ENCODE measurements at places on chromosomes 12 and 14.
A peak's percentile ranks its signal among the peaks of the same experiment; 100 is the strongest.

DNA sequence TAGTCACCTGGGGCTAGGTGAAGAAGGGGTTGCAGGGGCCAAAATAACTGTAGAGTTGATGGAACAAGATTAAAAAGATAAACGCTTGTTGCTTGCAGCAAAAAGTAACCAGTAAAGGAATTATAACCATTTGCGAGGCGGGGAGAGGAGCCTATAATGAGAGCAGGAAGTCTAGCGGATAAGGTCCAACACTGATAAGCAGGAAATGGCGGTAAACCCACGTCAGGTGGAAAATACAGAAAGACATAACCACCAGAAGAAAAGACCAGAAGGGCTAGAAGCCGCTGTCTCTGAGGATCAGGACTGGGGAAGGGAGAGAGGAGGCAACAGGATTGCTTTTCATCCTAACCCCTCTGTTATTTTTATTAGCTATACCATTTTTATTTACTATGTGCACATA lies 303.3 kb downstream of the DPF3 start:
- DNase-seq, result no peak

- DNase-seq, result no peak
Measured at GRCh38 chr12:95972832-95973456, 23.2 kb downstream of the HAL start.

DNA sequence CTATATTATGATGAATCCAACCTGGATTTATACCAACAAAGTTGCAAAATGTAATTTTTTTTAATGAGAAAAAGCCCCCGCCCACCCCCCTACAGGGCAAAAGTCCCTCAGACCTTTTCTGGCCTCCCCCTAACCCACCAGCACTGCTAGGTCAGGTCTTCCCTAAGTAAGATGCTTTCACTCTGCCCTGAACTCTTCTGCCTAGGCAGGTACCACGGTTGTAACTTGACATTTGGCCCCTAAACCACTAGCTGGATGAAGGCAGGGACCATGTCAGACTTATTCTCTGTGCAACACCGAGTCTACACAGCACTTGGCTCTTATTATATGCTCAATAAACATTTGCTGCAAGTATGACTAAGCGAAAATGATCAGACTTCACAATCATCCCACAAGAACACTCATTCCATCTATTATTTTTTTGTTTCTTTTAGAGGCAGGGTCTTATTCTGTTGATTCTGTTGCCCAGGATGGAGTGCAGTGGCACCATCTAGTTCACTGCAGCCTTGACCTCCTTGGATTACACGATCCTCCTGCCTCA lies 63.2 kb downstream of the SPRING1 start:
- DNase-seq, result no peak

GRCh38 chr14:29710015-29710414 lies 217.6 kb downstream of the PRKD1 start:
- no peak for DNase-seq

DNA sequence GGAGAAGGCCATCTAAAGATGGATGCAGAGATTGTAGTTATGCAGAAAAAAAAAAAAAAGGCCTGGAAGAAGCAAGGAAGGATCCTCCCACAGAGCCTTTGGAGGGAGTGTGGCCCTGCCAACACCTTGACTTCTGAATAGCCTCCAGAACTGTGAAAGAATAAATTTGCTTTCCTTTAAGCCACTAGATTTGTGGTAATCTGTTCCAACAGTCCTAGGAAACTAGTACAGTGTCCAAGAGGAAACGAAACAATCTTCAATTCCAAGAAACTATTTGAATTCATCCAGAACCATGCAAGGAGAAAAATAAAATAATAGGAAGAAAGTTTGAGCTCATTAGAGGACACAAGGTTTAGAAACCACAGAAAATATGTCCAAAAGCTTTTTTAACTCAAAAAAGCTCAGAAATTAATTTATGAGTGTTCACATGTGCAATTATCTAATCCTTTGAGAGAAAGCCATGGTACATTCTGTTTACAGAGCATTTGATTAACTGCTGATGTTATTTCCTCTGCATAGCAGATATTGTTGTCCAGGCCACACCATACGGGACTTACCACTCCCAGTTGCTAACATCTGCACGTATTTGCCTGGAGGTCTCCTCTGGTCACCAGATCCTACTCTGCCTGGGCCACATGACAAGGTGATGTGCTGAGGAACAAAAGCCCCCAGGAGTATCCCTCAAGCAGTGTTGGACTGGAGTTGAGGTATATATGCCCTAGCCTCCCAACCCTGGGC lies 30.0 kb upstream of the STAB2 start:
- DNase-seq, result no peak

- no peak for DNase-seq
Measured at GRCh38 chr12:121090586-121091514, 41.8 kb upstream of the P2RX7 start.

DNA sequence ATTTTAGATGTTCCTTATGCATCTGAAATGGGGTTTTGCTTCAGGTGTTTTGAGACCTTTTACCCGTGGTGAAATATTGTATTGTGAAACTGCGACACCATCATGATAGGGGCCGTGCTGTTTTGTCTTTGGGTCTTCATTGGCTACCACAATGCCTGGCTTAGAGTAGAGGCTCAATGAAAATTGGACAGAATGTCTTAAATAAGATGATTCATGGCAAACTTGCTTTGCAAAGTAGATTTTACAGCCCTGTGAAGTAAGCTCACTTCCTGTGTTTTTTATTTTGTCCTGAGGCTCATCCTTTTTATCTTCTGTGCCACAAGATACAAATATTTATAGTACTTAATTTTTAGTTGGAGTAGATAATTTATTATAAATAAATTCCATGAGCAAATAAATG lies 111.3 kb upstream of the FRMD6 start:
- DNase-seq, result no peak

- no peak for DNase-seq
Measured at GRCh38 chr14:76755610-76756370, 5.5 kb upstream of the VASH1 start.

- DNase-seq, result no peak
Measured at GRCh38 chr12:89041078-89041477, 311.2 kb downstream of the DUSP6 start.

DNA sequence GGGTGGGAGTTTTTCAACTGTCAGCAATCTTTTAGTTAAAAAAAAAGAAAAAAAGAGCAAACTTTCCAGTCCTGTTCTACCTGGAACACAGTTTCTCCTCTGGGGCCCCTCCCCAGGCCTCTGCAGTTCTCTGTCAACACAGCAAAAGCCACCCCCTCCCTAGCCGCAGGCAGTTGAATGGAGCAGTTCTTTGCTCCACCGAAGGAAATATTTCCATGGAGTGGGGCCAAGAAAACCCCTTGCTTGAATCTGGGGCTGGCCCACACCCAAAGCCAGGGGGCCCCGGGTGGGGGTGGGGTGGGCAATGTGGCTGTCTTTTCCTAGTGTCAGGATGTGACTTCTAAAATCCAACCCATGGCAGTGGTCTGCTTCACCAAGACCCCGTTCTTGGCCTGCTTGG lies 5.0 kb upstream of the MEG3 start:
- DNase-seq, result no peak

DNA sequence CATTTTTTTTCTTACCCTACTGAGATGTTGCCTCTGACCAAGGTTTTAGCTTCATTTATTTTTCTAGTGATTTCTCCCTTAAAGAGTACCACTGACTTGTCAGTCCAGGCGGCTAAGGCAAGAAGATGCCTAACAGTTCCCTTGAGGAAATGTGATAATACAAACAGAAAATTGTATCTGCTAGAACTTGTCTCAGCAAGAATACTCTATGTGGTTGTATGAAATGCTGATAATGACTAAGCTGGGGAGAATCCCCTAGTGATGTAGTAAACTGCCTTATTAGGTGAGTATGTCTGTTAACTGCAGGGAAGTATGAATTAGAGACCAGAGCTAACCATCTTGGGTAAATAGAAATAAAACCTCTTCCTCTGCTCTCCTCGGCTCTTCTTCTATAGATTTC lies 6.7 kb downstream of the C12orf54 start:
- no peak for DNase-seq

DNA sequence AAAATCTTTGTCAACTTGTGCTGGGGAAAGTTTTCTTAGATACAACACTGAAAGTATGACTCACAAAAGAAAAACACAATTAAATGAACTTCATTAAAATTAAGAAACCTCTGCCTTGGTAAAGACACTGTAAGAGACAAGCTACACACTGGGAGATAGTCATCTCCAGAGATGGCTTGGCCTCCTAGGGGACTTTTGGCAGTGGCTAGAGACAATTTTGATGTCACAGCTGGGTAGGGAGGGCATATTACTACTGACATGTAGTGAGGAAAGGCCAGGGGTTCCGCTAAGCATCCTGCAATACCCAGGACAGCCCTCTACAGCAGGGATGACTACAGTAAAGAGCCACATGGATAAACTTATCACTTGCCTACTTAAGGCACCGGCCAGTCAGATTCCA lies 8.7 kb upstream of the RNASE4 start:
- no peak for DNase-seq

- DNase-seq, result no peak
Measured at GRCh38 chr14:63045612-63046320, 508 bp upstream of the KCNH5 start.

DNA sequence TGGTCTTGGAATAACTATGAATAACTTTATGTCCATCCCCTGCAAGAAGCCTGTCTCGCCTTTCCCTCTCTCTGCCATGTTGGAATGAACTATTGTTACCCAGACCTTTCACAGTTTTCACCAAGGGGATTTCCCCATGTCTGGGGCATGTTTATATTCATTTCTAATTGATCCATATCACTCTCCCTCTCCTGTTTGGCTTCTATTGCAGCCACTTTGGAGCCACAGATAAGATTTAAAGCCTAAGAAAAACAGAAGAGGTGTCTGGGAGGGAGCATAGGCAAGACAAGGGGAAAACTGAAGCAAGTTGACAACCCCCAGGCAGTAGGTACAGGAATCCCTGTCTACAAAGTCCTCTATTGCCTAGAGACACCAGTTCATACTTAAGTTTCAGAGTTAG lies 41.0 kb upstream of the FOXJ2 start:
- no peak for DNase-seq

DNA sequence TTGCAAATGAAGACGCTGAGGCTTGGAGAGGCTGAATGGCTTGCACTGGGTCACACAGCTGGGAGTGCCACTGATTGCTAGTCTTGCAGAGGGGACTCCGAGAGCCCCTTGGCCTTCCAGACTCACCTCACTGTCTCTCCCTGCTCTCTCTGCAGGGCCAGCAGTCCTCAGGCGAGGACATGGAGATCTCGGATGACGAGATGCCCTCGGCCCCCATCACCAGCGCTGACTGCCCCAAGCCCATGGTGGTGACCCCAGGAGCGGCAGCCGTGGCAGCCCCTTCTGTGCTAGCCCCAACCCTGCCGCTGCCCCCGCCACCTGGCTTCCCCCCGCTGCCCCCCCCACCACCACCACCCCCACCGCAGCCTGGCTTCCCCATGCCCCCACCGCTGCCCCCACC lies 10.1 kb downstream of the SETD1B start:
- DNase-seq, result no peak

DNA sequence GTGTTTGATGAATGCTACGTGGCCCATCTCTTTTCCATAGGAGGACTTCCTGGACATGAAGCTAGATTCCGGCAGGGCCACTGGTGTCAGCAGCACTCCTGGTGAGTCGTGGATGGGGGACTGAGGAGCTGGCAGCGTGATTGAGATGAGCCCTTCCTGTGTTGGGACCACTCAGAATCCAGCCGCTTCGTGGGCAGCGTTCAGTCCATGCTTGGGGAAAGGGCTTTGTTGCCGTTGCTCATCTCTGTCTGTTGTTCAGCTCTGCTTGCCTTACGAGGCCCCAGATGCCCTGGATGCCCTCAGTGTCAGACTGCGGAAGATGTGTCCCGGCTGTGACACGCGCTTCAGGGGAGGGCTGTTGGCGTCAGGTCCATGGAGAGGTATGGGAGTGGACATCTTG lies 127.1 kb upstream of the RTL1 start:
- no peak for DNase-seq

DNA sequence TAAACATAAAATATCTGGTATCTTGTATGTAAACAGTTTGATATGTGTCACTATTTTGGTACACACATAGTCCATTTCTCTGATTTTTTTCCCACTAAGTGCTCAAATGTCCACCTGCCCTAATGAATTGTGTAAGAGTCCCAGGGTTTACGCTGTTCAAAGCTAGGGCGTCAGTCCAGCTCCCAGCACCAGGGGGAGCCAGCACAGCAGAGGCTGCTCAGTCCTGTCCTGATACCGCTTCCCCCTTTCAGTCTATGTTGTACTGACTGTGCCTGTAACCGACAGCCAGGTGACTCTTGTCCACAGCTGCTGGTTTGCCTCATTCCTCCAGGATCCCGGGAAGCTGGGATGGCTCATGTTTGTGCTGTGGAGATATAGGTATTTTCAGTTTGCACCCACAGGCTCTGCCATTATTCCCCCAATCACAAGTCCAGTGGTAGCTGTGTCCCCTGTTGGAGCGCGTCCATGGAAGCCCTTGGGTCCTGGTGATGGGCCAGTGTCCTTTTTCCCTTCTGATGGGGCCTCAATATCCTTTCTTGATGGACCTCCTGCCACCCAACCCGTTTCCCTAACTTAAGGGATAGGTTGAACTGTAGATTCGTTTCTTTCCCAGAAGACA lies 242.0 kb downstream of the NEDD1 start:
- DNase-seq, result peak; percentile 25

DNA sequence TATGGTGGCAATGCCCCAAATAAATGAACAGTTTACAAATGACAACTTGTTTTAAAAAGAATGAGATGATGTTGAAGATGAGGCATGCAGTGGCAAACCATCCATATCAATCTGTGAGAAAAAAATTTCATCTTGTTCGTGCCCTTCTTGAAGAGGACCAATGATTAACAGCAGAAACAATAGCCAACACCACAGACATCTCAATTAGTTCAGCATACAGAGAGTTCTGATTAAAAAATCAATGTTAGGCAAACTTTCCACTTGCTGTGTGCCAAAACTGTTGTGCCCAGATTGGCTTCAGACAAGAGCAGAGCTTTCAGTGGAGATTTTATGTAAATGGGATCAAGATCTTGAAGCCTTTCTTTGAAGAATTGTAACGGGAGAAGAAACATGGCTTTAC lies 329.9 kb downstream of the BMP4 start:
- DNase-seq, result no peak

DNA sequence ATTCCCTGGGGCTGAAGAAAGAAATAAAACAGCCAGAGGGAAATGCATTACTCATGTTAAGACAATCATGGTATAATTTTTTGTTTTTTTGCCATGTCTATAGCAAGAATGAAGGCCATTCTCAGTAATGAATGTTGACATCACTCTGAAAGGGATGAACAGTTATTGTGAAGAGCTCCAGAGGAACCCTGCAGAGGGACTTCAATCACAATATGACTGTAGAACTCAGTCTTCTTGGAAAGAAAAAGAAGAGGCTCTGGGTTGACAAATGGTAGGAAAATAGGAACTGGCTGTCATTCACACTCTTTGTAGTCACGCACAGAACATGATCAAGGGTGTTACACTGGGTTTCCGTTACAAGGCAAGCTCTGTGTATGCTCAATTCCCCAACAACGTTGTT lies 73.8 kb upstream of the DACT1 start:
- DNase-seq, result no peak

- DNase-seq, result no peak
Measured at GRCh38 chr12:62618319-62618718, 151.7 kb downstream of the MON2 start.

- DNase-seq, result no peak
Measured at GRCh38 chr12:124795081-124795948, 68.3 kb downstream of the SCARB1 start.
